T-helper 1 cell treated with Interleukin-12 subunit alpha and Interleukin-12 subunit beta and Interleukin-4 antibody, amounts not matched to agents 30 ng/mL and 1 ng/mL, for 36 hours (primary cell): ENCODE measurements at places on chromosomes 1 and 21. TPM values are rescaled to one million over a fixed set of nuclear protein-coding genes. Genes with fewer than 3 reads are reported as not detected.

Gene TMPRSS15
- total RNA-seq = not detected in 2 replicates

Gene TDRD5
- not detected in 2 replicates for total RNA-seq

Gene OR2T2
- not detected in 2 replicates for total RNA-seq

Gene SLC44A5
- total RNA-seq = not detected in 2 replicates

Gene CHRM3
- total RNA-seq = not detected in 2 replicates

Gene SELE
- not detected in 2 replicates for total RNA-seq

Gene TMEM82
- not detected in 2 replicates for total RNA-seq

Gene CHI3L2
- total RNA-seq = 19.1 and 23.9 TPM in 2 replicates

Gene DPT
- not detected in 2 replicates for total RNA-seq

Gene GUCA2B
- total RNA-seq = not detected in 2 replicates

Gene TESK2
- 2.8 and 3.2 TPM in 2 replicates for total RNA-seq

Gene OR2AK2
- 0.20 TPM in 1 of 2 replicates, not detected in the other for total RNA-seq

Gene OR2L2
- total RNA-seq = 0.07 and 0.10 TPM in 2 replicates

Gene S100A3
- total RNA-seq = 0.24 TPM in 1 of 2 replicates, not detected in the other

Gene FAM163A
- not detected in 2 replicates for total RNA-seq

Gene KRTAP19-1
- total RNA-seq = not detected in 2 replicates

Gene TOR1AIP1
- 98.6 and 103 TPM in 2 replicates for total RNA-seq

Gene OTUD3
- total RNA-seq = 11.9 and 13.6 TPM in 2 replicates

Gene C1QC
- not detected in 2 replicates for total RNA-seq

Gene PDZK1IP1
- not detected in 2 replicates for total RNA-seq

Gene PLA2G2D
- not detected in 2 replicates for total RNA-seq

Gene TCHHL1
- not detected in 2 replicates for total RNA-seq

Gene APOBEC4
- total RNA-seq = not detected in 2 replicates

Gene CGN
- total RNA-seq = 0.17 and 0.32 TPM in 2 replicates

Gene GPATCH4
- 45.4 and 46.6 TPM in 2 replicates for total RNA-seq

Gene PGM1
- total RNA-seq = 32.8 and 38.4 TPM in 2 replicates

Gene LCE1E
- not detected in 2 replicates for total RNA-seq

Gene ADAM30
- not detected in 2 replicates for total RNA-seq

Gene CHRNB2
- total RNA-seq = not detected in 2 replicates

Gene KCNJ15
- total RNA-seq = 0.15 and 0.34 TPM in 2 replicates

Gene LY9
- 3.0 and 3.9 TPM in 2 replicates for total RNA-seq

Gene LINGO4
- 0.10 and 0.12 TPM in 2 replicates for total RNA-seq

Gene CLCA1
- not detected in 2 replicates for total RNA-seq

Gene KCNJ9
- not detected in 2 replicates for total RNA-seq

Gene ID3
- 8.2 and 10.8 TPM in 2 replicates for total RNA-seq

Gene CFHR3
- not detected in 2 replicates for total RNA-seq

Gene KCNA3
- 113 and 115 TPM in 2 replicates for total RNA-seq

Gene RIPPLY3
- not detected in 2 replicates for total RNA-seq

Gene SPRR2F
- not detected in 2 replicates for total RNA-seq
